Activated CD4-positive, CD25-positive, alpha-beta regulatory T cell (primary cell): ENCODE measurements at places on chromosomes 12 and 14.

DNA sequence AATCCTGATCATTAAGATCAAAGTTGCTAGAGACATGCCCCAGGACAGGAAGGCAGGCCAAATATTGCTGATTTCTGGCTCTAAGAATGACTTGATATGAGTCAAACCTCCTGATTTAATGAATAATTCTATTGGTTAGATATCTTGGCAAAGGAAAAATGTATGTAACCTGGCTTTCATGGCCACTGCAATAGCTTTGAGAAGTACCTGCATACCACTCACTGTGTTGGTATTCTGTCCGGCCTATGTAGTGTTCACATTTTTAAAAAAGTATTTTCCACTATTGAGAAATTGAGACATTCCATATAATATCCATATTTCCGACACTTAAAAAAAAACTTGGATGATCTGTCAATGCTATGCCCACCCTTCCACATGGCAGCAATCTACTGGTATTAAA is 283.1 kb upstream of the SOX5 start:
- no peak for DNase-seq

DNA sequence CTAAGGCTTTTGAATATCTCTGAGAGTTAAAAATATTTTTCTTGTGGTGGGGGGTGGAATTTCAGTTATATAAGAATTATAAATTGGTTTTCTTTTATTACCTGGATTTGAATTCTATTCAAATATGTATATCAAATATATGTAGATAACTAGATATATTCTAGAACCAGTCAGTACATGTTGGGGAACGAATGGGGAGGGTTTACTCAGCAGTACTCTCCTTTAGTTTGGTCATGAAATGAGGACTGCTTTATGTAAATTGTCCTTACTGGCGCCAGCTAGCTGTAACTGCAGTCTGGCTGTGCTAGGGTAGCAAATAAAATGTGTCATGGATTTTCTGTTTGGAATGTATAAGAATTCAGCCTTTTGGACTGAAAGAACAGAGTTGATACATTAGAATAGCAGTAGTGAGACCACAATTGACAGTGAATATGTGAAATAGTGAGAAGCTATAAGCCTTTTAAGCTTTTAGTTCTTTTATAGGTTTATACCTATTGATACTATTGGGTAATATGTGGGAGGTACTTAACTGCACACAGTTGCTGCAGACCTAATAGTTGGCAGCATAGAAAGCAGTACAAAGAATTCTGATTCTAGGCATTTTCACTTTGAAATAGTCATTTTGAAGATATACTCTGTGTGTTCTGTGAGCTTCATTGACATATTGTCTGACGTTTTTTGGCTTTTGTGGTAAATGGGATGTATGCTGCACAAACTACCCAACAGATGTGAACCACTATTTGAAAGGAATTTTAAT is 29.0 kb downstream of the ATF7IP start:
- no peak for DNase-seq

- DNase-seq = no peak
Observed at GRCh38 chr12:54261815-54262402, 18.0 kb downstream of the CBX5 start.

DNA sequence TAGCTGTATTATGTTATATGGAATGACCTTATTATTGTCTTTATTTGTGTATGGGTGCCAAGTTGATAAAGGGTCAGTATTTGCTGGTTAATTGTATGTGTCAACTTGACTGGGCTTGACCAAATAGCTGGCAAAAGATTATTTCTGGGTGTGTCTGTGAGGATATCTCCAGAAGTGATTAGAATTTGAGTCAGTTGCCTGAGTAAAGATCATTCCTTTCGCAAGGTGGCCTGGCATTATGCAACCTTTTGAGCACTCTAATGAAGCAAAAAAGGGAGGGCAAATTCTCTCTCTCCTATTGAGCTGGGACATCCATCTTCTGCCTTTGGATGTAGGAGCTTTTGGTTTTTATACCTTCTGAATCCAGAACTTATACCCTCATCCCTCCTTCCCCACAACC is 82.2 kb downstream of the ATXN7L3B start:
- DNase-seq = no peak

DNA sequence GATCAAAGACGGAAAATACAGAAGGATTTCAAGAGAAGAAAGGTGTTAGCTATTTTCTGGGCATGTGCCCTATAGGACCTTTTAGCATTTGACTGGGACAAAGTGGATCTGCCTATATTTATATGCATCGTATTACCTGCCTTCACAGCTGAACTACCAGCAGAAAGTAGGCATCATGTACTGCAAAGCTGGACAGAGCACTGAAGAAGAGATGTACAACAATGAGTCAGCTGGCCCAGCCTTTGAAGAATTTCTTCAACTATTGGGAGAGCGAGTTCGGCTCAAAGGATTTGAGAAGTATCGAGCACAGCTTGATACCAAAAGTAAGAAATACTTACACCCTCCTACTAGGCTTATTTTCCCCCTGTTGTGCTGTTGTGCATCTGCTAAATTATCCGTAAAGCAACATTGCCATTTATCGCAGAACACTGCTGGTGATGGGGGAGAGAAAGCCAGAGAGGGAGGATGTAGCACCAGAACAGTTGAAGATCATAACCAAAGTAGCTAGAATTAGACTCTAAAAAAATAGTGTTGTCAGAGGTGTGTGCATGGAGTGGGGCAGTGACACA is 282.0 kb upstream of the RGS6 start:
- DNase-seq = no peak

DNA sequence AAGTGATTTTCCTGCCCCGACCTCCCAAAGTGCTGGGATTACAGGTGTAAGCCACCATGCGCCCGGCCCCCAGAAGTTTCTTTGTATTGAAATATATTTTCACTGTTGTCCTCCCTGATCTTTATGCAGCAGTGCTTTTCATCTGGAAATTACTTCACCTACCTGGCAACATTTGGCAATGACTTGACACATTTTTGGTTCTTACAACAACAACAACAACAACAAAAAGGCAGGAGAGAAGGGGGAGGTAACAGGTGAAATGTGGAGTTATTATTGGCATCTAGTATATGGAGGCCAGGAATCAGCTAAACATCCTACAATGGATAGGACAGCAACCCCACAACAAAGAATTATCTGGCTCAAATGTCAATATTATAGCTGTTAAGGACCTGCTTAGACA is 13.9 kb downstream of the FANCM start:
- DNase-seq = no peak

- DNase-seq = no peak
Observed at GRCh38 chr14:20440882-20441281, 4.9 kb upstream of the KLHL33 start.

- no peak for DNase-seq
Observed at GRCh38 chr12:52350021-52350620, 17.2 kb downstream of the KRT85 start.

- no peak for DNase-seq
Observed at GRCh38 chr12:111010061-111010460, 89.7 kb upstream of the MYL2 start.

- no peak for DNase-seq
Observed at GRCh38 chr14:24436355-24437019, 6.1 kb downstream of the SDR39U1 start.

DNA sequence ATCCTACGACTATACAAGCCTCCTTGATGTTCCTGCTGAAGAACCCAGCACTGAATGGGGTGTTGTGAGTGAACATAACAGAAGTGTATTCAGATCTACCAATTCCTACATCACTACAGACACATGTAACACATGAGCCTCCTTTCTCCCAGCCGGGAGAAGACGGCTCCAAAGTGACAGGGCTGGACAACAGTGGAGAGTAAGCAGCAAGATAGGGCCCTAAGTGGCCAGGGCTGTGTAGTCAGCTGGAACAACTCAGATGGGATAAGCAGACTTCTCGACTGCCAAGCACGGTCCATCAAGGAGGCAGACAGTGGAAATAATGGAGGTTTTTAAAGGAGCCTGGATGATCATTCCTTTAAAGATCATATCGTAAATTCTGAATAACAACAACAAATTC is 73.5 kb downstream of the TTC7B start:
- no peak for DNase-seq

DNA sequence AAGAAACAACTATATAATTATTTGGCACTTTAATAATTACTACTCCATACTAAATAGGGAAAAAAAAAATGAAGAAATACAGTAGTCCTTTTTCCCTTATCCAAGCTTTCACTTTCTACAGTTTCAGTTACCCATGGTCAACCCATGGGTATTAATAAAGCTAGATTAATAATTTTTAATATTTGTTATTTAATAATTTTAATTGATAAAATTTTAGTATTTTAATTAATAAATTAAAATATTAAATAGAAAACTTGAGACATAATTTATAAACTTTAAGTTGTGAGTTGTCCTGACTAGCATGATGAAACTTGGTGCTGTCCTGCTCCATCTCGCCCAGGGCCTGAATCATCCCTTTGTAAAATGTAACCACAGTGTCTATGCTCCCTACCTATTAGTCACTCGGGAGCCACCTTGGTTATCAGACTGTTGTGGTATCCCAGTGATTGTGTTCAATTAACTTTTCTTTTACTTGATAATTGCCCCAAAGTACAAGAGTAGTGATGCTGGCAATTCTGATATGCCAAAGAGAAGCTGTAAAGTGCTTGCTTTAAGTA is 71.8 kb downstream of the PAWR start:
- DNase-seq = no peak

DNA sequence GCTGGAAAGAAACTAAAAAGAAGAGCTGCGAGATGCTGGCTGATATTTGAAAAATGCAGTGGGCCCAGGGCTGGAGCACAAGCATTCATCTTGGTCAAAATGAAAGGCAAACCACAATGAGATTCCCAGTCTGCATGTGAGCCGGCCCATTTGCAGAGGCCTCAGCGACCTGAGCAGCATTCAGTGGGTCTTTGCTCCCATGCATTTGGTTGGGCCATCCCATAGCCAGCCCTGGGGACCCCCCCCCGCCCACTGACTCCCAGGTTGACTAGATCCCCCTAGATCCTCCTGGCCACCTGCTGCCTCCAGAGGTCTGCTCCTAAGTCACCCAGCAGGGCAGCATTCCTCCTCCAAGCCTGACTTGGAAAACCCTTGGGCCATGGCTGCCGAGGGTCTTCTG is 59.8 kb downstream of the PRMT8 start:
- DNase-seq = no peak

DNA sequence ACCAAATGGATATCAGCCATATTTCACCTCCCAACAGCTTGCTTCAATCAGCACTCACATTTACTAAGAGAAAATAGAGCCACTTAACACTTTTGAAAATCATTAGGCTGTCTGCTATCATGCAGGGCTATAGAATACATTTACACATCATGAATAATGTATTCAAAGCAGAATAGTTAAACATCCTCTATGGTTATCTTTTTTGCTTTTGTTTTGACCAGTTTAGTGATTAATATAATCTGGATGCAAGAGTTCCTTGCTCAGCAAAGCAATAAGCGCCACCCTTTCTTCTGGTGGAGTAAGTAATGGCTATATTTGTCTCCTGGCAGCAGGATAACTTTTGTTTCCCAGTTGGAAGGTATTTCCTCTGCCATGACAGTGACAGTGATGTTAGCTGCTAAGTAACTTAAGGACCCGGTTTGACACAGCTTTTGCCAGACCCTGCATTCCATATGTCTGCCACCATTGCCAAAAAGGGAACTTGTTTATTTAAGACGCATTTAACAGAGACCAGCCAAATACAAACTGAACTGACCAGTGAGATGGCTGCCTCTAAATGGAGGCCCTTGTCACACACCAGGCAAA is 70.3 kb upstream of the NR2C1 start:
- DNase-seq = no peak

- no peak for DNase-seq
Observed at GRCh38 chr12:116837097-116837496, 44.1 kb downstream of the HRK start.

DNA sequence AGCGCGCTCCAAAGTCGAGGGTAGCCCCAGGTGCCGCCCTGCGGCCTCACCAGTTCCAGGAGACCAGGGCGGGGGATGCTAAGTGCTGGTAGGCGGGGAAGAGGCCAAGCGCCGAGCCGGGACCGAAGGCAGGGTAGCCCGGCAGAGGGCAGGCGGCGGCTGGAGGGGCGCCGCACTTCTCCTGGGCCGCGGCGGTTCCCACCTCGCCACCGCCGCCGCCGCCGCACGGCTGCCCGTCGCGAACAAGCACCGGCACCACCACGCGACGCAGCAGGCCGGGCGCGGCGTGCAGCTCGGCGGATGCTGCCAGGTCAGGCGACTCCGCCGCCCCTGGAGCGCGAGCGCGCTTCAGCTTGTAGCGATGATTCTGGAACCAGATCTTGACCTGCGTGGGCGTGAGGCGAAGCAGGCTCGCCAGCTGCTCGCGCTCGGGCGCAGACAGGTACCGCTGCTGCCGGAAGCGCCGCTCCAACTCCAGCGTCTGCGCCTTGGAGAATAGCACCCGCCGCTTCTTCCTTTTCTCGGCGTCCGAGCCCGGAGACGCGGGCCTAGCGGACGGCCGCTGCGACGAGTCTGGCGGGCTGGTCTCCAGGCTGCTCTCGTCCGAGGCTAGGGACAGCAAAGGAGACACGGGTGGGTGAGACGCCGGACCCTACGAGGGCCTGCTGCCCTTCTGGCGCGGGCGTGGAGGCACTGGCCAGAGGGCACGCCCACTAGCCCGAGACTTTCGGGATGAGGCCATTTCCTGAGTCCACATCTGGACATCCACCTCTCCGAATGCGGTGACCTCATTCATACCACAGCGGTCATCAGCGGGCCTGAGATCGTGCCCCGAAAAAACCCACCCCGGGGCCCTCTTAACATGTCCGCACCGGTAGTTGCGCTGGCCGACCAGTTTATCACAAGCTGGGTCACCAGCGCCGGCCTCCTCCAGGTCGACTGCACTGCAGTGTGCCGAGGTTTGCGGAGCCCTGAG is 1.3 kb downstream of the NKX2-8 start:
- no peak for DNase-seq

DNA sequence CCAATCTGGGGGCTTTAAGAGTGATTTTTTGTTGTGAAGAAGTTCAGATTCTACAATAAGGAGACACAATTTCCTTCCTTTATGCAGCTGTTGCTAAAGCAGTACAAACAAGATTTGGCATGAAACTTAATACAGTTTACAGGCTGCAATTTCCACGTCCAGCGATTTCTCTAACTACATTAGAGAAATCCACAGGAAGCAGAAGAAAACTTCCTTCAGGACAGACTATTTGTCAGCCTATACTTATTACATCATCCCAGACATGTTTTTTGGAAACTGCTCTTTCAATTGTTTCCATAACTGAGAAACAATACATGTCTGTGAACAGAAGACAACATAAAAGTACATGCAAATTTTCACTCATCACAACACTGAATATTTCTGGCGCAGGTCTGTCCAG is 204.3 kb downstream of the TTC7B start:
- DNase-seq = no peak
